ENCODE measurements at places on chromosomes 2 and 18.

- no peak for DNase-seq
These were observed 53.5 kb upstream of the RMDN2 start for GRCh38 chr2:37871456-37872191.

DNA sequence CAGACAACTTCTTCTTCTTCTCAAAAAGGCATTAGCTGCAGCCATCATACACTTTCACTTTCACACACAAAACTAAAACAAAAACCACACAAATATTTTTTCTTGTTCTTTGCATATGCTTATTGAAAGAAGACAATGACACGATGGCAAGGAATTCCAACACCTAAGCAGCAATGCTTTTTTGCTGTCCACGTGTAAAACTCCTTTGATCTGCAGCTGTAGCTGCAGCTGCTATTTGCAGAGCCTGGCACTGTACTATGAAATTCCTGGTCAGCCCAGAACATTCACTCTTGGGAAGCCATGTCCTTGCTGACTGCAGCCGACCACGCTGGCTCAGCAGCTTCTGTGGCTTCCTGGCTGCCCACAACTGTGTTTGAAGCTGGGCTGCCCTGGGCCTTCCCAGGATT is 316.2 kb downstream of the CDH2 start:
- DNase-seq = no peak

- DNase-seq = no peak
These were observed 4.7 kb downstream of the RTKN start for GRCh38 chr2:74436848-74437695.

DNA sequence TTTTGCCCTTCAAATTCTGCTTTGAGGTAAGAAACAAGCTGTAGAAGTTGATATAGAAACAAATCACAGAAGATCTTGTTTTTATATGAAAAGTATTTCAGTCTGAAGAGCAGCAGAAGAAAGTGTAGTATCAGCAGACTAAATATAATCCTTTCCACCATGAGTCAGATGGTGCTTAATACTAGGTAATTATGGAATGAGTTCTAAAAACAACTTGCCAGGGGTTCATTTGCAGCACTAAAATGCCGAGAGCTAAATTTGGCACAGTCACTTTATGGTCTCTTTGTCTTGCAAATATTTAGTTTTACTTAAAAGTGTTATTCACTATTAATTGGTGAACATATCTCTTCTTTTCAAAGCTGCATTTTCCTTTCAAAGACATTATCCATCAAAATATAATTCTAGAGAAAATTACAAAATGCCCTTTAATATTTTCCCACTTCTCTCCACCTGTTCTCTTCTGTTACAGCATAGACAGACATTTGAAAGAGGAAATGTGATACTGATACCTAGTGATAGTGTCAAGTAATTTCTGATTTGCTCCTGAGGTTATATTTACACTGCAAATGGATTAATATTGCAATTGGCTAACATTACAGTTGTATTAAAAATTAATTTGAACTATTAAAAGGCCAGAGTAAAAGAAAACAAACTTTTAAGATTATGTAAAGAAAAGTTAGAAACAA is 5.3 kb downstream of the MYL1 start:
- no peak for DNase-seq

DNA sequence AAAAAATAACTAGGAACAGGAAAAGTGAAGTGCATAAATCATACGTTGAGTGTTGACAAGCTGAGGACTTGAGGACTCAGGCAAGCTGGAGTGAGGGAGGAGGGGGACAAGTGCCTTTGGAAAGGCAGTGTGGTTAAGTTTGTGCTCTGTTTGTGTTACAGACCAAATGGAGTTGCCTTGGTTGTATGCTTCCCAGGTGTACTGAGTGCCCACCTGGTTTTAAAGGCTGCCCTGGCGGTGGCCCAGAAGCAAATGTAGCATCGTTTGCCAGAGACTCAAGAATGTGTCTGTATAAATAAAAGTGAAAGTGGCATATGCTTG is 240.9 kb downstream of the PRKCE start:
- no peak for DNase-seq

GRCh38 chr2:151374436-151374835 is 17.0 kb downstream of the TNFAIP6 start:
- no peak for DNase-seq

GRCh38 chr2:23433282-23433681 is 48.3 kb downstream of the KLHL29 start:
- DNase-seq = no peak

- DNase-seq = no peak
These were observed 78.0 kb downstream of the TMEM182 start for GRCh38 chr2:102839668-102840388.

DNA sequence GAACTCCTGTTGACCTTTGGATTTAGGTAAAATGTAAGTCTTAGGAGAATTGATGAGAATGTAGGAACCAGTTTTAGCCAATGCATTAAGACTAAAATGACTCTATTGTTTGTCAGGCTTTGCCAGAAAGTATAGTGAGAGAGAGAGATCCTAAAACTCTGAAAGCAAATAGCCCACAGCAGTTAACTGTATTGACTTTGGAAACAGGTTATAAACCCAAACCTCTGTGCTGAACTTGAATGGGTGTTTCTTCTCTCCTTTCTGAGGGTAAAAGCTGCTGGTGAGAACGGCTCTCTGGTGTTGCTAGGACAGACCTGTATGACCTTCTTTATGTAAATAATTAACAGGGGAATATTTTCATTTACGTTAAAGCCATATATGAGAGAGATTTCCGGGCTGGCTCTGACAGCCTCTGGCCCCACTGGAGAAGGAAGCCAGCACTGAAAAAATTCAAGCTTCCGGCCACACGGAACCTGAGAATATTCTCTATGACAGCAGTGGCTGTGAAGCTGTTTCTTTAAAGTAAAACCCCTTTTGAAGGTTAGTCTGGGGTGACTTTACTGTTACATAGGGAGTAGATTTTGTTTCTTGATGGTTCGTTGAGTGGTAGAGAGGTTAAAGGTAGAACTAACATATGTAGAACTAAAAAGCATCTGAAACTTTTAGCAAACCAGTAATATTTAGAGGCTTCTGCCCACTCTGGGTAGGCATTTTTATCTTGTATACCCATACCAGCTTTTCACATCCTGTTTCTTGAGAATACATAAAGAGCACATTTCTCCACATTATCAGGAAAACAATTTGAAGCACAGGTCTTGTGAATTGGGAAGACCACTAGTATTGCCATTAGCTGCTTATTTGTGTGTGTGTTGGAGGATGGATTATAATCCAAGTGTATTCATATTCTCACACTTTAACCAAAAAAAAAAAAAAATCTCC is 123.8 kb downstream of the SPTBN1 start:
- no peak for DNase-seq

DNA sequence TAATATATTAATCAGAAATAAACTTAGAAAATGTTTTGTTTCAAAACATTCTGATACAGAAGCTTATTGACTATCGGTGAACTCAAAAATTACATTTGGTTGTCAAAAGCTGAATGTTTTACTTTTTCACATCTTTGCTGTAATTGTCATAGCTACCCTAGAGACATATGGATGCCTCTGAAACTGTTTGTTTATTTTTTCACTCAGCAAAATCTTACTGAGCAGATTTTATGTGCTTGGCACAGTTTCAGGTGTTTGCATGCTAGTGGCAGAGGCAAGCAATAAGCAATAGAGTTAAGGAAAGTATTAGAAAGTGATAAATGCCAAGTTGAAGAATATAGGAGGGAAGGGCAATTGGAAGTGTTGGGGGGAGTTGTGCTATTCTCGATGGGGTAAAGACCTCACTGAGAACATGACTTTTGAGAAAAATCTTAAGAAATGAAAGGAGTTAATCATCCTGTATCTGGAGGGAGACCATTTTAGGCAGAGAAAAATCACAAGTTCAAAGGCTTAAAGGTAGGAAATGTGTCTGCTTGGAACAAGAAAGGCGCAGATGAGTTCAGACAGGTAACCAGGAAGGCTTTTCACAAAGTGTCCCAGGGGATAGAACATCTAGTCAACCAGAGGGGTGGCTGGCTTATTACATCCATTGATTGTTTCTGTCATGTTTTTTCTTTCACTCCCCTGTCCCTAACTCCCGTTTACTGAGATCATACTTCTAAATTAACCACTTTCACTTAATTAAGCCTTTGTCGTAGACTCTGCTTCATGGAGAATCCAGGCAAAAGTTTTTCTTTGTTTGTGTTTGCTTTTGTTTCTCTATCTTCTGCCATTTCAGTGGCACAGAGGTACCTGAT is 27.2 kb upstream of the COBLL1 start:
- no peak for DNase-seq
